ENCODE measurements at places on chromosomes 12 and 14.

GRCh38 chr12:98744680-98745079 lies 99.6 kb downstream of the APAF1 start:
- no peak for DNase-seq

GRCh38 chr12:81221681-81222080 lies 143.8 kb downstream of the ACSS3 start:
- DNase-seq = no peak

DNA sequence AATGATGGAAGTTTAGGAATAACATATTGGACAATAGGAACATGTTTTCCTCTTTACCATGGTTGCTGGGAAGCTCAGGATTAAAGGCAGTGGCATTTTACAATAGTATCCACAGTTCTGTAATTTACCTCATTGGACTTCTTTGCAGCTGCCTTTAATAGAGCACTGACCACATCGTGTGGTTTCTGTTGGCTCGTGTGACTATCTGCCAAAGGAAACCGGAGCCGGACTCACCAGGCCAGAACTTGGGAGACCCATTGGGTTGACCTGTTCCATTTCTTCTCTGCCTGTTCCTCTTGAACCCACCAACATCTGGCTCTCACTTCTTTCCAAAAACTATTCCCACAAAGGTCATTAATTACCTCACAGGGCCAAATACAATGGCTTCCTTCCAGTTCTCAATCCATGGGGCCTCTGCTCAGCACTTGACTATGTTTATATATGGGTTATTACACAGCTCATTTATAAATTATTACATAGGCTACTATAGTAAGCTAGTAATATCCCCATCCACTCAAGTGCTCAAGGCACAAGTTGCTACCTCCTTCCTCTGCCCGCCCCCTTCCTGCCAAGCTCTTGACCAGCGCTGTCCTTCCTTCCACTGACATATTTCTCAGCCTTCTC lies 121.5 kb upstream of the VASH1 start:
- DNase-seq = no peak

DNA sequence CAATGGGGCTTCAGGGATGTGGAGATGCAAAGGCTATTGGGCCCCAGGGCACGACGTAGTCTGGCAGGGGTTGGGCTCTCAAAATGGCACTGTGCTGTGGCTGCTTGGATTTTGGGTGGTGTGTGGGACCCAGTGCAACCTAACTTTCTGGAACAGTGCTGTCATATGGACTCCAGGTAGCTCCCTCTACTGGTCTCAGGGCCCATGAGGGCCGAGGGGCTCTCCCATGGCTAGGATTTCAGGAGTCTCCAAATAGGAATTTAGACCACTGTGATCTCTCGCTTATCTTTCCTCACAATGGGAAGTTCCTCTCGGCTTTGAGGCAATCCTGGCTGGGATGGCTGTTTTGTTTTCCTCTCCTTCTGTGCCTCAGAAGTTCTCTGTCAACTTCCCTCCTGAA lies 68.2 kb upstream of the MUCL1 start:
- no peak for DNase-seq

DNA sequence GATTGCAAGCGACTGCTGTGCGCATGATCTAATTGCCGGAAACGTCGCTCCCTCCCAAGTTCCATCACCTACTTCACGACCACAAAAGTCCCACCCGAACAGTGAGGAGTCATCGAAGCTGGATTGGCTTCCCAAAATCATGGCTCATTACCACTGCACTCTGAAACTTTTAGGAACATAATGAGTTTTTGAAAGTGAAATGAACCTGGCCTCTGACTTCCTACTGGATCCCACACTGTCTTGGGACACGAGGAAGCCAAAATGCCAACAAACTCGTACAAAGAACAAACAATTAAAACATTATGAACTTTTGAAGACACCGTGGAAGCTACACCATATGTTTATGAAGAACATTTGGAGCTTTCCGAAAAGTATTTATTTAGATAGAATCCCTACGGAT lies 334.8 kb upstream of the TMPO start:
- DNase-seq = no peak

- no peak for DNase-seq
These were observed 49.8 kb upstream of the LRRK2 start for GRCh38 chr12:40175045-40175444.

- no peak for DNase-seq
These were observed 108.1 kb downstream of the ZFP36L1 start for GRCh38 chr14:68684466-68685418.

DNA sequence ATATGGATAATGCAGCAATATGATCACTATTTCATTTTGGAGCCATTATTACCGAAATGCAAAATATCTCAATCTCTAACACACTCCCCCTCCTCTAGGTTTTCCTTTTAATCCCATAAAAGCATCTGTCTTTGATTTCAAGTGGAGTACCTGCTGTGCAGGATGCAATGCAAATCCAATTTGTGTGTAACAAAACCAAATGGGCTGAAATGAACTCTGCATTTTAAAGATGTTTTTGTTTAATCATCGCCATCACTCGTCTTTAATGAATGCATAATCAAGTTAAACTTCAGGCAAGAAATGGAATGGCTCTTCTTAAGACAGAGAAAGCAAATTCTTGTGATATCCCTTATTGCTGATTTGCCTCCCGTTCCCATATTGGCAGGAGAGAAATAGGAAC lies 114.3 kb downstream of the SLC15A5 start:
- DNase-seq = no peak

DNA sequence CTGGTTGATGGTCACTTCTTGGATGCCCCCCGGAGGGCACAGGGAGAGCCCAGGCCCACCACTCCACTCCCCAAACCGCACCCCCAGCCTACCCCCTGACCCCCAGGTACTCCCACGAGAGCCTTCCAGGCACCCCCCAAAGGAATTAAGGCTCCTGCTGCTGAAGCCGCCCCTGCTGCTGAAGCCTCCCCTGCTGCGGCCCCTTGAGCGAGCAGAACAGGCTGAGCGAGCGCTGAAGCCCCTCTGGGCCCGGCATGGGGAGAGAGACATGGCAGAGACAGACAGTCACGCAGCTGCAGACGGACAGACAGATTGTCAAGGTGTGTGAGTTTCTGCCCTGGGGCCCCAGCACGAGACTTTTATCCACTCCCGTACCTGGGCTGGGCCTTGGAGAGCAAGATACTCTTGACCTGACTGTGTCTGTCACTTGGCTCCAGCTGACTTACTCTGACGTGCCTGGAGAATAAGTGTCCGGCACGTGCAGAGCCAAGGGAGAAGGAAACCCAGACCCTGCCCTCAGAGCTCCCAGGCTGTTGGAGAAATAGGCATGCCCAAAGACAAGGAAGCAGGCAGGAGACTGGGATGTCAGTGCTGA lies at the start of gene KRT78:
KRT78 (minus strand) TSS at position 334 of the 595 bp plus-strand sequence; CDS start at position 270, 64 bp downstream.
- no peak for DNase-seq

DNA sequence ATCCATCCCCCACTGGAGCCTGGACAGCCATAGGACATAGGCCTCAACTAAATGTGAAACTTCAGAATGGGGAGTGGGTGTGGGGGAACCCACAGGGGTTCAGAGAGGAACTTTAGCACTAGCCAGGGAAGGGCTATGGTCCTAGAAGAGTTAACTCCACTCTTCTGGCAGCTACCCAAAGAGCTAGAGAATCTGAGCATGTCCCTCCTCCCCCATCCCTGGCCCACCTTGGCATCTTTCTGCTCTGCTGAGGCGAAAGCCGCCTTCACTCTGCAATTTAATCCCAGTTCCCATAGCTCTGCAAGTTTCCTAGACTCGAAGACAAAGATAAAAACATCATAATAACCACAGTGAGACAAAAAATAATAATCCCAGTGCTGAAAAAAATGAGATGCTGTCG lies 214.7 kb upstream of the RTL1 start:
- DNase-seq = no peak

DNA sequence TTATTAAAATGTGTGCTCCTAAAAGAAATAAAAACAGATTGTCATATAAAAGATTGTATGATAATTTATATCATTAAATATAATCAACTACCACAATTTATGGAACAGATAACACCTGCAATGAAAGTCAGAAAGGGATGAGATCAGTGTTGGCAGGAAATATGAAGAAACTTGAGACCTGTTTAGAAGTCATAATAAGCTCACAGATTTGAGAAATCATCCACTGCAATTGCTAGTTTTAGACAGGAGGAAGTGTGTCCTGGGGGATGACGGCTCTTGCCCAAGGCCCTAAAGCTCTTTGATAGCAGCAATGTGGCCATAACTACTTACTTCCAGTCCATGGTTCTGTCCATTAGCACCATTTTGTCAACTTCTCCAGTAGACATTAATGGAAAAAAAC lies 122.8 kb upstream of the SOX5 start:
- DNase-seq = no peak

DNA sequence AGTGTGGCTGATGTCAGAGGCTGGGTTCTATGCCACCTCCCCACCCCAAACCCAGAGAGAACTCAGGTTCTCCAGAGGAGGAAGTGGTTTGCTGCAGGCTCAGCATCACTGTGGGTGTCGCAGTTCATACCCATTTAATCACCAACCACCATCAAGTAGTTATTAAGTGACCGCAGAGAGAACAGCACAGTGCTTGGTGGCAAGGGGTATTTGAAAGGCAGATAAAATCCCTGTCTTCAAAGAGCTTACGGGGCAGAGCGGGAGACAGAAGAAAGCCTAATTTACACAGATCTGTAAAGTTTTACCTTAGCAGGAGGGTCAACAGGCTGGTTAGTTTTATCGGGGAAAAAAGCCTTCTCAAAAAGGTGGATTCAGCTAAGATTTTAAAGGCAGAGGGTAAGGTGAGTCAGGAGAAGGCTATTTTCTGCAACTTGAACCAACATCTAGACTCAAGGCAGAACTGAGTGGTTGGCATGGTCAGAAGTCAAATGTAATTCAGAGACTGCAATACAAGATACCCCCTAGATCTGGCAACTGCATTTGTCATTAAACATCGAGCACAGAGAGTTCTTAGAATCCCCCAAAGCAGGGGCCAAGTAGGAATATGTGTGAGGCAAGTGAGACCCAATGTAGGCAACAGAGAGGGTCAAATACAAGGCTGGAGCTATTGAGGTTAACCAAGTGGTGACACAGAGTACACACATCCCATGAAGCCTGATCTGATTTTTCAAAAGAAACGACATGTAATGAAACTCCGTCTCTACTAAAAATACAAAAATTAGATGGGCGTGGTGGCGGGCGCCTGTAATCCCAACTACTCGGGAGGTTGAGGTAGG lies 13.2 kb downstream of the PXN start:
- no peak for DNase-seq

- no peak for DNase-seq
These were observed 127.1 kb downstream of the TMEM30B start for GRCh38 chr14:61153914-61154545.

GRCh38 chr12:69822201-69822860 lies 2.7 kb upstream of the MYRFL start:
- no peak for DNase-seq

- DNase-seq = no peak
These were observed 80.1 kb downstream of the ADCK1 start for GRCh38 chr14:77880056-77880455.

DNA sequence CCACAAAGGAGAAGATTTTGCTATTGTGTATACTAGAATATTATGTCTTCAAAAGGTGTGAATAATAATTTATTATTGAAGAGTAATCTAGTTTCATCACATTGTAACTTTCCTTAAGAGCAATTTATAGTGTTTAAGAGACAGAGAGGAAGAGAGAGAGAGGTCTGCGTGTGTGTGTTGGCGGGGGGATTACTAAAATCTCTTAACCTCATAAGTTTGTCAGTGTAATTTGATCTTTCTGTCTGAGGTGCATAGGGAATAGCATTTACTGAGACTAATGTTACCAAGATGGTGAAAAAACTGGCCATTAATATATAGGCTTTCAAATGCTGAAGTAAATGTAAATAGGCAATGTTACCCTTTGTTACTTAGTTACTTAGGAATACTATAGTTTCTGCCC lies 48.2 kb upstream of the BTG1 start:
- DNase-seq = no peak

- DNase-seq = peak; percentile 51
These were observed 6.2 kb upstream of the SLC41A2 start for GRCh38 chr12:104964167-104964855.

Measured in COR-L47 (cell line).